H1 (cell line): ENCODE measurements at places on chromosomes 13 and 19. TPM values are rescaled to one million over a fixed set of nuclear protein-coding genes. Genes with fewer than 3 reads are reported as not detected.

The USE1 gene
- 8.7 and 11.8 TPM in 2 replicates for total RNA-seq

The ZNF816 gene
- 12.2 and 13.2 TPM in 2 replicates for total RNA-seq

The ZNF730 gene
- total RNA-seq = 24.7 and 29.4 TPM in 2 replicates

The MAMSTR gene
- total RNA-seq = 2.0 and 2.9 TPM in 2 replicates

The PROSER3 gene
- 20.8 and 28.9 TPM in 2 replicates for total RNA-seq

DNA sequence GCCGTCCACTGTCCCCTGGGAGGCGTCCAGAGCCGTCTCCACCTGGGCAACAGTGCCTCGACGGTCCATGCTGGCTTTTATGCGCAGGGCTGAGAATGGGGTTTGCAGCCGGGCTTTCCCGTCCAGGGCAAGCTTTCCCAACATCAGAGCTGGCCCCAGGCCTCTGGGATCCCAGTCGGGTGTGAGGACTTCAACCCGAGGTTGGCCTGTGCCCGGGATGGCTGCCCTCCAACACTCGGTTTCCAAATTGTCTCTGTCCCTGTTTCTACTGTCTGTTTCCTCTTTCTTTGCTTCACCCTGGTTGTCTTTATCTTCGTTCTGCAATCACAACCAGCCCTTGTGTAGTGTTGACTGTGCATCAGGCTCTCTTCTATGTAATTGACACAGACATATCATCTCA, at the start of gene IFNL4:
Gene IFNL4, minus strand, starts transcription at position 51 of the 400 bp plus-strand sequence.
- DNase-seq = no peak

DNA sequence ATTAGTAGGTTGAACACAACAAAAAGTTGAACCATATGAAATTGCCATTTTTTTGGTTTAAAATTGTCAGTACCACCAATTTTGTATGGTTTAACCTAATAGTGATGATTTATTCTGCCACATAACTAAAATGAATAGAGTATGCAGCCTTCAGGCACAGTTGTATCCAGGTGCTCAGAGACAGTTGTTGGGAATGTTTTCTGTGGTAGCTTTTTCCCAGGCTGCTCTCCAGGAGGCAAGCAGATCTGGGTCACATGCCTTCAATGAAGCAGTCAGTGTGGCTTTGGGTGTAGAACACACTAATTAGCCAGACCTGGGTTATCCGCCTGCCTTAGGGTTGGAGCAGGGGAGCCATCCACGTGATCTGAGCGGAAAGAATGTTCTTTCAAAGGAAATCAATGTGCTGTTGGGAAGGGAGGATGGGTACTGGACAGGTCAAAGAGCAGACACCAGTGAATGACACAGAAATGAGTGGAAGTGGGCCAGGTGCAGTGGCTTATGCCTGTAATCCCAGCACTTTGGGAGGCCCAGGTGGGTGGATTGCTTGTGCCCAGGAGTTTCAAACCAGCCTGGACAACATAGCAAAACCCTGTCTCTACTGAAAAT, 28.6 kb downstream of the MARK4 start:
- DNase-seq = no peak

GRCh38 chr13:100602493-100603111, 14.0 kb upstream of the GGACT start:
- DNase-seq = no peak

GRCh38 chr13:49100637-49101570, 119.2 kb upstream of the MLNR start:
- DNase-seq = no peak

GRCh38 chr19:40705362-40705651, 11.4 kb downstream of the COQ8B start:
- no peak for DNase-seq

- DNase-seq = no peak
Measured at GRCh38 chr19:40331052-40331451, 17.1 kb downstream of the C19orf47 start.

GRCh38 chr19:49840736-49841249, 10.2 kb upstream of the PTOV1 start:
- no peak for DNase-seq

DNA sequence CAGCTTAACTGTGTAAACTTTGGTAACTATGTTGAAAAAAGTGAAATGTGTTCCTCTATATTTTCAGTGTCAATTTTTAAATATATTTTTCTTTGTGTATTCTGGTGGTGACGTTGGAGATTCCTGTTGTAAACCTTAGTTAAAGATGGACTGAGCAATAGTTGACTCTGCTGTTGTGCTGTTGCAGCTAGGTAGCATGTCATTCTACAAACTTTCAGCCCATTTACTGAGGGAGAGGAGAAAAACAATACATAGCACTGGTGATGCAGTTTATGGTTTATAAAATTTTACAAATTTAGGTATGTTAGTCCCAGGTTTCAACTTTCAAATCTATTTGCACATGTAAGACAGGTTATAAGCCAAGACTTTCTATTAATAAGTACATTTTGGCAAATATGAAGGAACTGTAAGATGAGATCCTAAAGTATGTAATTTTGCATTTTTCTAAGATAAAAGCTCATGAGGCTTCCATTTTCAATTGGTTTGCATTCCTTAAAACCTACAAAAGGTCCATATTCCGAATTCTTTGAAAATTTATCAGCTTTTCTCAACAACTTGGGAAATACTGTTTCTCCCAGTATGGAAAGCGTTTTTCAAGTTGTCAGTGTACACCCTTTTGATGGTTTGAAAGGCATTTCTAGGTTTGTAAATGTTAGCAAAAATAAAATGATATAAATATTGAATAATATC, 1.5 kb downstream of the NDFIP2 start:
- no peak for DNase-seq

GRCh38 chr13:112066624-112067004, 335 bp upstream of the SOX1 start:
- no peak for DNase-seq

- peak; percentile 70 for DNase-seq
Measured at GRCh38 chr13:36818804-36819738, at the start of gene RFXAP. Gene RFXAP, plus strand, starts transcription at chr13:36819222. Its CDS starts 136 bp downstream, at chr13:36819358.

DNA sequence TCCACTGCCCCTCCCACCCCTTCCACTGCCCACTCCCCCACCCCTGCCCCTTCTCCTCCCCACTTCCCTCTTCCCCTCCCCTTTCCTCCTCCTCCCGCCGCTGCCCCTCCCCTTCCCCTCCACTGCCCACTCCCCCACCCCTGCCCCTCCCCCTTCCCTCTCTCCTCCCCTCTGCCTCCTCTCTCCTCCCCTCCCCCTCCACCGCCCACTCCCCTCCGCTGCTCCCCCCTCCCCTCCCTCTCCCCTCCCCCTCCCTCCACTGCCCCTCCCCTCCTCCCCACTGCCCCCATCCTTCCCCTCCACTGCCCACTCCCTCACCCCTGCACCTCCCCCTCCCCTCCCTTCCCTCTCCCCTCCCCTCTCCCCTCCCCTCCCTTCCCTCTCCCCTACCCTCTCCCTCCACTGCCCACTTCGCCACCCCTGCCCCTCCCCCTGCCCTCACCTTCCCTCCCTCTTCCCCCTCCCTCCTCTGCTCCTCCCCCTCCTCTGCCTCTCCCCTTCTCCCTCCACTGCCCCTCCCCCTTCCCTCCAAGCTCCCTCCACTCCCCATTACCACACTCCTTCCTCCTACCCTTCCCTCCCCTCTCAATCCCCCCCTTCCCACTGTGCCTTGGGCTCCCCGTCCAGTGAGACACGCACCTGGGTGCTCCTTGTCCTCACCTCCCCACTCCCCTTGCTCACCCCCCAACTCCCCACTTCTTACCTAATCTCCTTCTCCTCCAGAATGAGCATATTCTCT, 21.9 kb downstream of the ATP8B3 start:
- no peak for DNase-seq

DNA sequence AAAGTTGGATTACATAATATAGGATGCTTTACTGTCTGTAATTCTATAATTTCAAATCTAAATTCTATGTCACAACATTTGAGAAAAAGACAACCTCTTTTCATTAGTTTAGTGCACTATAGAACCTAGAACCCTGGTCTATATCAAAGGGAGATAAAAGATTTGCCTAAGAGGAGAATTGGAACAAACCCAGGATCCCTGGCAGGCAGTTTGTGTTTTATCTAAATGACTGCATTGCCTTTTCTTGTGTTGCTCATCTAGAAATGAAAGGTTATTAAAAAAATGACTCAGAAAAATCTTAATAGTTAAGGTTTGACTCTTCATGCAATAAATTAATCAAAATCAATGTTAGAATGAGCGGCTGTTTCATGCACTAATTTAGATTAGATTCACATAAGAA, 96.7 kb downstream of the PCDH9 start:
- DNase-seq = no peak

- no peak for DNase-seq
Measured at GRCh38 chr13:102968572-102969228, 97.5 kb downstream of the SLC10A2 start.

DNA sequence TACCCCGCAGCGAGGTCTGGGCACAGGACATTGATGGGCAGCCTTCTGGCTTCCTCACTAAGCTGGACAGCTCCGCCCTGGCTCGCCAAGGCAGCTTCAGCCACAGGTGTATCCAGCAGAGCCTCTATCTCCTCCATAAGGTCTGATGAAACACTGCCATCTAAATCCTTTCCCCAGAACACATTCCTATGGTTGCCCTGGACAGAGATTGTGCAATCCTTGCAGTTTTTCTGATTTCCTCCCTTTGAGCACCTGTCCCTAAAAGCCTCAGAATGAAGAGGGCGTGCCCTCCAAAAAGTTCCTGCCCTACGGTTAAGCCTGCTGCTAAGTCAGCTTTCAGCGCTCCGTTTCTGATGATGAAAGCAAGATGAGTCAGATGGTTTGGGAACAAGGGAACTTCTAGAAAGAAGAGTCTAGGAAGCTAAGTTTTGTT, 21.0 kb downstream of the CLEC4M start:
- DNase-seq = no peak

- DNase-seq = no peak
Measured at GRCh38 chr13:110281736-110282135, 25.2 kb downstream of the COL4A1 start.

DNA sequence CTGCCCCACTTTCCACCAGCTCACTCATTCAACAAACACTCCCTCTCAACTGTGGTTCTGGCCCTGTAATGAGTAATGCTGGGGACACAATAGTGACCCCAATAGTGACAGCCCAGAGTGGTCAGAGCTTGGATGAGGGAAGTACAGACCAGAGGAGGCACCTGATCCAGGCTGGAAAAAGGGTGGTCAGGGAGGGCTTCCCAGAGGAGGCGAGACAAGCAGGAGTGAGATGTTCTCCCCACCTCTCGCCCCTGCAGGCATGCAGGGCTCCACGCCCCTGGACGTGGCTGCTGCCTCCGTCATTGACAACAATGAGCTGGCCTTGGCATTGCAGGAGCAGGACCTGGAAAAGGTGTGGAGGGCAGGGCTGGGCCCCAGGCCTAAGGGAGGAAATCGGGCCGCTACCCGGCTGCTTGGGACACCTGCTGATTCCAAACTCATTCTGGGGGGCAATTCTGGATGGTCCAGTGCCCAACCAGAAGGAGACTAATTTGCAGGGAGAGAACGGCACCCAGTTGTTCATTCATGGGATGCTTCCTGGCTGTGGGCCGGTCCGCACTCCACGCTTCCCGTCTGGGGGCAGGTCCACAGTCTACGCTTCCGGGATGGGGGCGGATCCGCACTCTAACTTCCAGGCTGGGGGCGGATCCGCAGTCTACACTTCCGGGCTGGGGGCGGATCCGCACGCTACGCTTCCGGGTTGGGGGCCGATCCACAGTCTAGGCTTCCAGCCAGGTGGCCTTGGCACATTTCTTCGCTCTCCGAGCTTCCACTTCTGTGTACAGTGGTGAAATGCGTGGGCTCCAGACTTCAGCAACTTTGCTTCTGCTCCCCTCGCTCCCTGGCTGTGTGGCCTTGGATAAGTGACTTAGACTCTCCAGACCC, 63.4 kb downstream of the RYR1 start:
- no peak for DNase-seq

GRCh38 chr19:52343548-52343947, 7.5 kb downstream of the ZNF610 start:
- DNase-seq = peak; percentile 54

DNA sequence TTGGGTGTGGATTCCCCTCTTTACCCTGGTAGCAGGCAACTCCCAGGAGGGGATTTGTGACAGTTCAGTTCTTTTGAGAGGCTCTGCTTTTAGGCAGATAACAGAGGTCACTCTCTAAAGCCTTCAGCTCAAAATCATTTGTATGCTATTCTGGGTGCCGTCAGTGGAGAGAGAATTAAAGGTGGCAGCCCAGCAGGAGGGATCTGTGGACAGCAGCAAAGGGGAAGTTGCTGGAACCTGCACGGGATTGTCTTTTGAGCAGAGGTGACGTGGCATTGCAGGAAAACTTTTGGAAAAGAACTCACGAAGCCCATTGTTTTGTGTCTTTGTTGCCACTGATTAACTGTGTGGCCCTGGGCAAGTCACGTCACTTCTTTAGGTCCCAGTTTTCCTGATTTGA, 62.4 kb upstream of the C1QTNF9 start:
- no peak for DNase-seq

GRCh38 chr13:106276876-106277275, 258.6 kb downstream of the EFNB2 start:
- no peak for DNase-seq

GRCh38 chr13:42396501-42396900, 124.5 kb downstream of the AKAP11 start:
- no peak for DNase-seq

DNA sequence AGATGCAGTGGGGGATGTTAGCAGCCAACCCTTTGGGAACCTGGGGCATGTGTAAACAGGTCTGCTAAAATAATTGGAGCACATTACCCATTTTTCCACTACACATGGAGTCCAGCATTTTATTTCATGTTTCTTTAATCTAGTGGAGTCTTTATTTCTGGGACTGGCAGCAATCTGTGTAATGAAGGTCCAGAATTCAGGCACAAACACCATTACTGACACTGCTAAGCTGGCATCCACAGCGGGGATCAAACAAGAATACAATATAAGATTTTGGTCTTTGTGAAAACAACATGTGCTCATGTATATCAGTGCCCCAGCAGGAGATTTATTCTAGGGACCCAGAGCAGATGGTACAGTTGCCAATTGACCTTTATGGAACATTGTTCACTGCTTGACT, 1587.0 kb upstream of the PRR20A start:
- DNase-seq = no peak

DNA sequence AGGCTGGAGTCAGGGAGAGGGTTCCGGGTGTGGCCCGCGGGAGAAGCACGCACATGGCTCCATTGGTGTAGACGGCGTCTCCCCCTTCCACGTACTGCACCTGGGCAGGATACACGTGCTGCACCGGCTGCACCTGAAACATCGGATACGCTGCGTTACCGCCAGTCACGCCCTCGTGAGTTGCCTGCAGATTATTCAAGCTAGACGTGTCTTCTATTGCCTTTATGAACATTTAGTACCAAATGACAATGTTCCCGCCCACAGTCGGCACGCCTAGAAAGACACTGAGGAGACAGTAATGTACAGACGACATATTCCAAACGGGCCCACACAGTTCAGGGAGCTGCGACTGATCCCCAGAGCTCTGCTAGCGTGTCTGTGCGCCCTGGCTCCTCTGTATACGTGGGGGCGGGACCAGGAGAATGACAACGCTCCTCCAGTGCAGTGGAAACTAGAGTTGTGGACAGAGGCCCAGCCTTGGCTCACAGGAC, 64.1 kb upstream of the RANBP3 start:
- no peak for DNase-seq

GRCh38 chr13:112183532-112184090, 116.7 kb downstream of the SOX1 start:
- no peak for DNase-seq
